ENCODE measurements at places on chromosomes 11 and 22.

GRCh38 chr11:7609015-7609414 lies 64.3 kb downstream of the CYB5R2 start:
- H3K36me3 ChIP-seq = peaks cover 7% of the 10 kb centered on the region
- peaks cover 76% of the 10 kb centered on the region for H3K4me1 ChIP-seq
- peak overlapping the region; percentile 16 for H3K27ac ChIP-seq
- no peaks in the 10 kb centered on the region for H3K27me3 ChIP-seq

DNA sequence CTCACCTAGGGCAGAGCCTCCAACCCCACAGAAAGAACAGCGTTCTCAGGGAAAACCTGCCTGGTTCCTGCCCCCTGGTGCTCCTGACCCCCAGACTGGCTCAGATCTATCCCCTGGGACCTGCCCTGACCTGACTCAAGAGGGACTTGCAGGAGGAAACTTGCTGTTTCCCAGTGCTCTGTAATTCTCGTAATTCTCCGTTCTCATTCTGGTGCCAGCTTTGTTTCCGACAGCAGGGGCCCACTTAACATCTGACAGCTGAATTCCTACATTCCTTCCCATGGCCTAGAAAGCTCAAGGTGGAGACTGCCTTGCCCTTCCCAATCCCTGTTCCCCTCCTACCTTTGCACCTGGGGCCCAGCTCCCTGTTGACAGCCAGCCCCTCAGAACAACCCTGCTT lies 12.5 kb upstream of the CSF2RB start:
- H3K27ac ChIP-seq = no peak overlapping the region
- H3K4me1 ChIP-seq = no peaks in the 10 kb centered on the region
- no peaks in the 10 kb centered on the region for H3K27me3 ChIP-seq
- H3K4me3 ChIP-seq = no peak overlapping the region
- no peaks in the 10 kb centered on the region for H3K36me3 ChIP-seq

DNA sequence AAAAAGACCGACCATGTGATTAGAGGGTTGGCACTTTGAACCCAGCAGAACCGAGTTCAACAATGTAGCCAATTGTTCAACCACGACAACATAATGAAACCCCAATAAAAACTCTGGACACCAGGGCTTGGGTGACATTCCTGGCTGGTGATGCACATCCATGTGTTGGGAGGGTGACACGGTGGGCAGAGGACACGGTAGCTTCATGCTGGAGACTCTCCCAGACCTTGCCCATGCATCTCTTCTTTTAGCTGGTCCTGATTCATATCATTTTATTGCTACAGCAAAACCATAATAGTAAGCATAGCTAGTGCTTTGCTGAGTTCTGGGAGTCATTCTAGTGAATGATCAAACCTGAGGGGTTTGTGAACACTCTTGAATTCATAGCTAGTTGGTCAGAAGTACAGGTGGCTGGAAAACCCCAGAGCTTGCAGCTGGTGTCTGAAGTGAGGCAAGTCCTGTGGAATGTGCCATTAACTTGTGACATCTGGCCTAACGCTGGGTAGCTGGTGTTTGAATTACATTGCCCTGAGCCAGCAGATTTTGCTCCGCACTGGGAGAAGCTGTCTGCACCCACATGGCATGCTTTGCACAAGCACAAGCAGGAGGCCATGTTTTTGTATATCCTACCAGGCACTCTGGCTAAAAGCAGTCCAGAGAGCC lies 14.0 kb downstream of the RPUSD4 start:
- H3K4me1 ChIP-seq = no peaks in the 10 kb centered on the region
- H3K4me3 ChIP-seq = no peak overlapping the region
- no peaks in the 10 kb centered on the region for H3K27me3 ChIP-seq
- H3K27ac ChIP-seq = no peak overlapping the region
- peaks cover 20% of the 10 kb centered on the region for H3K36me3 ChIP-seq

DNA sequence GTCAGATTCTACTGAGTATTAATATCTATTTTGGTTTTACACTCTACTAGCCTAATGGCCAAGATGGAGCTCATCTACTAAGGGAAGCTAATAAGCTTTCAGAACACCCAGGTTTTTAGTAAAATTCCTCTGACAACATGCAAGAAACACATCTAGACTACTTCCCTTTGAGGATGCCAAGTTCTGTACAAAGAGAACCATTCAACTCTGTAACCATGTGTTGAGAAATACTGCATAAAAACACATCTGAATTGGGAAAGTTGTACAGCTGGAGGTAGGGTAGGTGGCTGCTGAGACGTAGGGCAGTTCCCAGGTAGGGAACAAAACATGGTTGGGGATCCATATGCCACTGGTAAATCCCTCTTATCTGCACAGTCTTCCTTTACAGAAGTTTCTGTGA lies 66.2 kb downstream of the SC5D start:
- no peak for DNase-seq
- peaks cover 8% of the 10 kb centered on the region for H3K4me1 ChIP-seq
- no peak overlapping the region for H3K27ac ChIP-seq
- H3K36me3 ChIP-seq = no peaks in the 10 kb centered on the region
- H3K4me3 ChIP-seq = no peak overlapping the region

- no peak for DNase-seq
- H3K4me3 ChIP-seq = no peak overlapping the region
- no peaks in the 10 kb centered on the region for H3K27me3 ChIP-seq
- no peak overlapping the region for H3K27ac ChIP-seq
- H3K36me3 ChIP-seq = no peaks in the 10 kb centered on the region
- H3K4me1 ChIP-seq = no peaks in the 10 kb centered on the region
Measured at GRCh38 chr11:23554002-23554401, 693.7 kb upstream of the CCDC179 start.

- no peaks in the 10 kb centered on the region for H3K36me3 ChIP-seq
- H3K27ac ChIP-seq = no peak overlapping the region
- DNase-seq = no peak
- no peaks in the 10 kb centered on the region for H3K4me1 ChIP-seq
- no peaks in the 10 kb centered on the region for H3K27me3 ChIP-seq
Measured at GRCh38 chr11:17755891-17756290, 21.3 kb downstream of the KCNC1 start.

DNA sequence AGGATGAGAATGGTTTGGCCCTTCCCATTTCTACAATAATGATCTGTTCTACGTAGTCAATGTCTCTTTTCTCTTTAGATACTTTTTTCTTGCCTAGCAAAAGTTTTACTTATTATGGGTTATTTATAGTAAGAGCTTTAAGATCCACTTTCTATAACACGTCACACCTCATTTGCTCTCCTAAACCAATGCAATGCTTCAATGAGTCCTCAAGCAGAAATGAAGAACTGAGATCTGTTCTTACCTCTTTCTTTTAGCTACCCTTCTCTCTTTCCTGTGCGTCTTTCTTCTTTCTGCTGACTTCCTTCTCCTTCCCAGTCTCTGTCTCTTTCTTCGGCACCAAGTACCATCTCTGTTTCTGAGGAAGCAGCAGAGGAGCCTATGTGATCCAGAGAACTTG lies 61.8 kb downstream of the SNX19 start:
- no peaks in the 10 kb centered on the region for H3K27me3 ChIP-seq
- DNase-seq = no peak
- no peak overlapping the region for H3K4me3 ChIP-seq
- no peak overlapping the region for H3K27ac ChIP-seq
- H3K36me3 ChIP-seq = no peaks in the 10 kb centered on the region

DNA sequence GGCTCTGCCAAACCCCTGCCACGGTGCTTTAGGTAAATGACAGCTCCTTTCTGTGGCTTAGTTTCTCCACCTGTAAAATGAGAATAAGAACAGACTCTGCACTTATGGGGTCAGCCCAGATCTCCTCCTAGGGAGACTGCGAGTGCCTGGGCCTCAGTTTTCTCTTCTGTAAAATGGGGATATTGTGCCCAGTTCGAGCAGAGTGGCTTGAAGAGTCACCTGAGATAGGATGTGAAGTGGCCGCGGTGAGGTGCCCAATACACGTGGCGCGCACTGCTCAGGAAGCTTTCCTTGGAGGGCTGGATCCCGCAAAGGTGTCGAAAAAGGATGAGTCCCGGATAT lies 473 bp upstream of the EMID1 start:
- no peaks in the 10 kb centered on the region for H3K36me3 ChIP-seq
- H3K27me3 ChIP-seq = no peaks in the 10 kb centered on the region
- H3K4me1 ChIP-seq = peaks cover 4% of the 10 kb centered on the region
- no peak for DNase-seq
- no peak overlapping the region for H3K27ac ChIP-seq
- H3K4me3 ChIP-seq = peak overlapping the region; percentile 89

GRCh38 chr11:124079631-124080326 lies 35.5 kb upstream of the VWA5A start:
- no peaks in the 10 kb centered on the region for H3K27me3 ChIP-seq
- no peaks in the 10 kb centered on the region for H3K36me3 ChIP-seq
- H3K4me3 ChIP-seq = no peak overlapping the region
- DNase-seq = no peak
- no peak overlapping the region for H3K27ac ChIP-seq
- H3K4me1 ChIP-seq = no peaks in the 10 kb centered on the region

- H3K4me1 ChIP-seq = peaks cover 25% of the 10 kb centered on the region
- no peak for DNase-seq
- H3K27me3 ChIP-seq = no peaks in the 10 kb centered on the region
- no peak overlapping the region for H3K4me3 ChIP-seq
Measured at GRCh38 chr22:27237080-27237741, 564.3 kb downstream of the MN1 start.

DNA sequence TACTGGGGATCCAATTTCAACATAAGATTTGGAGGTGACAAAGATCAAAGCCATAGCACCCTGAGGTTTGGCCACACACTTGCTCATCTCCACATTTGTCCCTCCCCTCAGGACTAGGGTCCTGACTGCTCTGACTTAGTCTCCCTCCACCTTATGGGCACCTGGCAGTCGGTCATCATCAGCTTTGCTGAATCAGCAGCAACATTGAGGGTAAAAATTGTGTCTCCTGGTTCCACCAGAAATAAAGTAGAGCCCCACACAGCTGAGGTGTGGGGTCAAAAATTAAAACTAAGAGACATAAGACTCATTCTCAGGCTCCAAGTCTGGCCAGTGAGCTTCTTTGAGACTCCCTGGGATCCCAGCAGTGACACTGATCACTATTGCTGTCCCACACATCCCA lies 56.2 kb downstream of the GGTLC2 start:
- no peak overlapping the region for H3K4me3 ChIP-seq
- no peaks in the 10 kb centered on the region for H3K36me3 ChIP-seq
- H3K27me3 ChIP-seq = no peaks in the 10 kb centered on the region
- no peak for DNase-seq

DNA sequence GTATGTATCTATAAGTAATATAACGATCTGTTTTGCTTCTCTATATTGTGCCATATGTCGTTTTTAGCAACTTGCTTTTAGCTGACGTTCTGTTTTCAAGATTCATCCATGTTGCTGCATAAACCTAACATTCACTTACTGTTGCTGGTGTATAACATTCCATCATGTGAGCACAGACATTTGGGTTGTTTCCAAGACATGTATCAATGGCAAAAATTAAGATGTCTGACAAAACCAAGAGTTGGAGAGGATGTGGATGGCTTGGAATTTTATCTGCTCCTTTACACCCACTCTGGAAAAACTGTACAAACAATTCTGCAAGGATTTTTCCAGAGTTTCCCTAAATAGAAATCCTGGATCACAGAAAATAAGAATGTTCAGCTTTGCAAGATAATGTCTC lies 40.9 kb downstream of the DGCR2 start:
- H3K27ac ChIP-seq = no peak overlapping the region
- H3K27me3 ChIP-seq = no peaks in the 10 kb centered on the region
- H3K4me3 ChIP-seq = no peak overlapping the region
- no peaks in the 10 kb centered on the region for H3K4me1 ChIP-seq
- H3K36me3 ChIP-seq = no peaks in the 10 kb centered on the region

GRCh38 chr11:118046051-118046963 lies 30.6 kb upstream of the TMPRSS4 start:
- no peak overlapping the region for H3K4me3 ChIP-seq
- H3K27me3 ChIP-seq = no peaks in the 10 kb centered on the region
- DNase-seq = no peak

GRCh38 chr22:27668828-27669797 lies 132.4 kb downstream of the MN1 start:
- DNase-seq = peak; percentile 84
- H3K4me1 ChIP-seq = peaks cover 36% of the 10 kb centered on the region
- H3K27me3 ChIP-seq = no peaks in the 10 kb centered on the region
- peak overlapping the region; percentile 90 for H3K27ac ChIP-seq

- no peaks in the 10 kb centered on the region for H3K36me3 ChIP-seq
- H3K4me3 ChIP-seq = no peak overlapping the region
- H3K27ac ChIP-seq = no peak overlapping the region
- no peaks in the 10 kb centered on the region for H3K4me1 ChIP-seq
Measured at GRCh38 chr22:43897751-43898261, 6.0 kb upstream of the PNPLA5 start.

- no peak overlapping the region for H3K27ac ChIP-seq
- no peak overlapping the region for H3K4me3 ChIP-seq
- H3K27me3 ChIP-seq = no peaks in the 10 kb centered on the region
- peak; percentile 76 for DNase-seq
Measured at GRCh38 chr11:134033696-134034491, 35.0 kb upstream of the JAM3 start.

DNA sequence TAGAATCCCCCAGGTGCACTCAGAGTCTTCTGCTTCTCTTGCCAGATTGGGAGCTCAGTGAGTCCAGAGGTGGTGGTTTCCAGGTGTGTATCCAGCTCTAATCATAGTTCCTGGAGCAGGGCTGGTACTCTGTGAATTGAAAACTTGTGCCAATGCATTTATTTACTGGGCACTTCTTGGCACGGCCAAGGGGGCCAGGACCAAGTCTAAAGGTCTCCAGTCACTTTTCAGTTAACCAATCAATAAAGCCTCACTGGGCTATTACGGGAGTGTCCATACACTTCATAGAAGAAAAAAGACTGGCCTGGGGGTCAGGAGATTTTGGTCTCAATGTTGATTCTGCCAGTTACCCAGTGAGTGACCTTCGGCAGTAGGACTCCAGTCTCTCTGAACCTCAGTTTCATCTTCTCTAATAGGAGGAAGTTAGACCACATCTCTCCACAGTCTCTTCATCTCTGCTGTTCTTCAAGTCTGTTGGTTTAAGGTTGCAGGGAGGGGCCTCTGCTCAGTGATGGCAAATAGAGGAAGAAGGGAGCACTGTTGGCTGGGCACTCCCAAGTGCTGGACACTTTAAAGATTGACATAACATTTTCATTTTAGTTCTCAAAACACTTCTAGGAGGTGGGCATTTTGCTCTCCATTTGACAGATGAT lies 188.5 kb upstream of the E2F8 start:
- H3K27me3 ChIP-seq = no peaks in the 10 kb centered on the region
- H3K36me3 ChIP-seq = no peaks in the 10 kb centered on the region

DNA sequence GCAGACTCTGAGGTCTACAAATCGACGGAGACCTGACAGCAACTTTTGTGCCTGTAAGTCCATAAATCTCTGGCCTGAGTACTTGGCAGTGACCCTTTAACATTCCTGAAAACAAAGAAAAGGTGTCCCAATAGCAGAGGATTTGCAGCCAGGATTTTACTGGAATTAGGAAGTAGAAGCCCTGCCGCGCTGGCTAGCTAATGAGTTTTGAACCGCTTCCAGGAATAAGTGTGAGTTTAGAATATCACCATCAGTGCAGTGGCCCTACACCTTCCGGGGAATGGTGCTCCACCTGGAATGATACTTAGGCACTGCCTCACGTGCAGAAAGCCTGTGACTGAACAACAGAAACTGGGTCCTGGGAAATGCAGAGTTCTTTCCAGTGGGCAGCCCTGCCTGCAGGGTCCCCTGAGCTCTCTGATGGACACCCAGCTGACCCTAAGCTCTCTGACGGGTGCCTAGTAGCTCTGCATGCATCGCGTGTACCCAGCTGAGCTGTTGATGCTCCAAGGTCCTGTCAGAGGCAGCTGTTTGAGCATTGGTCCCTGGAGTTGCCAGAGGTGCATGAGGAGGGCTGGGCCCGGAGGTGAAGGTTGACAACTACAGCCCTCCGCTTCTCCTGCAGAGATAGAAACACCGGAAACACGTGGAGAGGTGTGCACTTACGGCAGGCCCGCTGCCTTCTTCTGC lies 380.9 kb downstream of the TBC1D22A start:
- no peak overlapping the region for H3K27ac ChIP-seq
- no peaks in the 10 kb centered on the region for H3K36me3 ChIP-seq
- H3K27me3 ChIP-seq = no peaks in the 10 kb centered on the region
- no peak for DNase-seq

Data from Caco-2 (cell line).